ENCODE measurements at places on chromosomes 2 and 18. TPM values are rescaled to one million over a fixed set of nuclear protein-coding genes. Genes with fewer than 3 reads are reported as not detected.

- H3K4me3 ChIP-seq: no peak overlapping the region
- no peaks in the 10 kb centered on the region for H3K36me3 ChIP-seq
- H3K27ac ChIP-seq: no peak overlapping the region
- H3K27me3 ChIP-seq: peaks cover 16% of the 10 kb centered on the region
These were observed 185.6 kb upstream of the COPS8 start for GRCh38 chr2:236899950-236900640.

GRCh38 chr2:1758171-1758570, 13.9 kb upstream of the PXDN start:
- H3K27me3 ChIP-seq: peaks cover 3% of the 10 kb centered on the region
- H3K36me3 ChIP-seq: no peaks in the 10 kb centered on the region
- H3K4me1 ChIP-seq: no peaks in the 10 kb centered on the region
- no peak overlapping the region for H3K27ac ChIP-seq

GRCh38 chr2:105272176-105272575, 30.6 kb downstream of the GPR45 start:
- H3K4me1 ChIP-seq: no peaks in the 10 kb centered on the region
- H3K4me3 ChIP-seq: no peak overlapping the region
- no peak for DNase-seq
- H3K36me3 ChIP-seq: peaks cover 57% of the 10 kb centered on the region

- no peaks in the 10 kb centered on the region for H3K4me1 ChIP-seq
- H3K36me3 ChIP-seq: peaks cover 2% of the 10 kb centered on the region
- no peak for DNase-seq
- no peak overlapping the region for H3K4me3 ChIP-seq
These were observed 82.5 kb downstream of the OSBPL1A start for GRCh38 chr18:24315170-24315569.

DNA sequence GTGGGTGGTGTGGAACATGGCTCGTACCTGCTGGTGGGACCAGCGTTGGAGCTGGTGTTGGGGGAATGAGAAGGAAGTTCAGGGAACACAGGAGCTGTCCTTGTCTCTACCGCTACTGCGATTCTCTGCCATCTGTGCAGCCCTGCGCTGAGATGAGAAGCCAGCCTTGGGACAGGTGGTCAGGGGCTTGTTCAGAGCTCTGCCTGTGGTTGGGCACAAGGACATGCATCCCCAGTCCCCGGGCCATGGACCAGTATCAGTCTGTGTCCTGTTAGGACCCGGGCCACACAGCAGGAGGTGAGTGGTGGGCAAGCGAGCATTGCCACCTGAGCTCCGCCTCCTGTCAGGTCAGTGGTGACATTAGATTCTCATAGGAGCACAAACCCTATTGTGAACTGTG, 164.4 kb downstream of the TSN start:
- H3K27me3 ChIP-seq: no peaks in the 10 kb centered on the region
- H3K36me3 ChIP-seq: no peaks in the 10 kb centered on the region
- H3K27ac ChIP-seq: no peak overlapping the region
- DNase-seq: no peak
- H3K4me1 ChIP-seq: no peaks in the 10 kb centered on the region

WNT10A gene
- polyA plus RNA-seq: 1.7 TPM

NCKAP5 gene
- polyA plus RNA-seq: 3.7 TPM
